ENCODE measurements at places on chromosomes 4 and X.
A peak's percentile ranks its signal among the peaks of the same experiment; 100 is the strongest.

DNA sequence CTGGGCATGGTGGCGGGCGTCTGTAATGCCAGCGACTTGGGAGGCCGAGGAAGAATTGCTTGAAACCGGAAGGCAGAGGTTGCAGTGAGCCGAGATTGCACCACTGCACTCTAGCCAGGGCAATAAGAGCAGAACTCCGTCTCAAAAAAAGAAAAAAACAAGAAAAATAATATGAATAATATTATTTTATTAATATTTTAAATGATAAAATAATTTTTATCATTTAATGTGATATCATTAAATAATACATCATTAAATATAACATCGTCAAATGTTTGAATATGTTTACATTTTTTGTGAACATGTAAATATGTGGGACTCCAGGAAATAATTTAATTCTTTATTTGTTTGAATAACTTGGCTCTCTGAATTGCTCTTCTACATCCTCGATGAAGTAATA lies 15.5 kb downstream of the UNC5C start:
- DNase-seq: no peak

DNA sequence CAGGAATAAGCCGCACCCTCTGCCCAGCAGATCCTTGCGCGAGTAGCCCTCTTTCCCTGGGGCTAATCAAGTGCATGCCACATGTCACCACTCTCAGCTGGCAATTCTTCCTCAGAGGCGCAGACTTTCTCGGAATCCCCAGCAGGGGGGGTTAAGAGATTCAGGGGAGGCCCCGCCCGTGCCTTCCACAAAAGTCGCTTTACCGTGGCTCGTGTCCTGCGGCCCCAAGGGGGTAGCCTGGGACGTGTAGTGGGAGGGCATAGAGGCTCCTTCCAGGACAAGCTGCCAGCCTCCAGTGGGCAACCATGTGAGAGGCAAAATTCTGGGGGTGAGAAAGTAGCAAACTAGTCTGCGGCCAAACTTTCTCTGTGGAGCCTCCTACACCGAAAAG lies 652 bp downstream of the SRPX start:
- no peak for DNase-seq

DNA sequence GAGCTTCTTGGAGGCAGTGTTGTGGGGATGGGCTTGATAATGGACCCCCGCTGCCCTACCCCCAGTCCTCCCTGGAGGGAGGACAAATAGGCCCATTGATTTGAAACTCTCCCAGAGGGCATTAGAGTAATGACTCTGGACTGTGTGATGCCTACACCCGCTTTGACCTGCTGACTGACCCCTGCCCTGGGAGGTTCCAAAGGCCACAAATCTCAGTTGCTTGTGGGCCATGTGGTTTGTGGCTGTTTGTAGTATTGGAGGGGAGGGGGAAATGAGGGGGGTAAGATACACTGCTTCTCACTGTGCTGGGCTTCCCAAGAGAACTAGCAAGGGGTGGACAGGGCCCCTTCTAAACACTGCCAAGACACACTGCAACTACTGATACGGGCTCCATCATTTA lies 27.6 kb upstream of the BCORL1 start:
- no peak for DNase-seq

DNA sequence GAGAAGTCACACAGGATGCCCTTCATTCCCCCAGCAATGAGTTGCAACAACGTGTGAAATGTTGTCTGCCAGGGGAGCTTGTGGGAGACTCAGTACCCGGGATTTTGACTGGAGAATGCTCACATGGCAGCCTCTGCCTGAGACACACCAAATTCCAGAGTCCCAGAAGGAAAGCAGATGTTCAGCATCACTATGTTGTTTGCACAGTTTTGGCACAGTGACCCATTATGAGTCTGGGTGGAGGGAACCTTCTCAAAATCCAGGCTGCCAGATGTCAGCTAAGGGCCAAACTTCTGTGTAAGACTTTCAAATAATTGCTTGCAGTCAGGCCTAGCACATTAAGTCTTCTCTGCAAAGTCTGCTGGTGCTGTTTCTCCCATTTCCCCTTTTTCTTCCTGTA lies 1029.7 kb upstream of the TENM3 start:
- DNase-seq: no peak

DNA sequence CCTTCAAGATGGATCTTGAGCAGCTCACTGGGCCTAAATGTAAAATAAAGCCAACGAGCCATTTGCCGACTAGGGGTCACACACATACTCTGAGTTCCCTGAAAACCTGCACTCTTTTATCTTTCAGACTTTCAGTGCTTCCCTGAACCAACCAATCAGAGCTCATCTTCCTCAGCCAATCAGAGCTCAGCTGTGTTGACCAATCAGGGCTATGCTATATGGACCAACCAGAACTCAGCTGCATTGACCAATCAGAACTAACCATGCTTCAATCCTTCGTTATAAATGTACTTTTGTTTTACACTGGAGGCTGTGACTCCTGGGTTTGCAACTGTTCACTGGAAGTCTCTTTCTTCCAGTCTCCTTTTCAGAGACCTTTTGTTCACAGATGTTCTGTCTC lies 19.3 kb downstream of the SLC25A53 start:
- DNase-seq: no peak

DNA sequence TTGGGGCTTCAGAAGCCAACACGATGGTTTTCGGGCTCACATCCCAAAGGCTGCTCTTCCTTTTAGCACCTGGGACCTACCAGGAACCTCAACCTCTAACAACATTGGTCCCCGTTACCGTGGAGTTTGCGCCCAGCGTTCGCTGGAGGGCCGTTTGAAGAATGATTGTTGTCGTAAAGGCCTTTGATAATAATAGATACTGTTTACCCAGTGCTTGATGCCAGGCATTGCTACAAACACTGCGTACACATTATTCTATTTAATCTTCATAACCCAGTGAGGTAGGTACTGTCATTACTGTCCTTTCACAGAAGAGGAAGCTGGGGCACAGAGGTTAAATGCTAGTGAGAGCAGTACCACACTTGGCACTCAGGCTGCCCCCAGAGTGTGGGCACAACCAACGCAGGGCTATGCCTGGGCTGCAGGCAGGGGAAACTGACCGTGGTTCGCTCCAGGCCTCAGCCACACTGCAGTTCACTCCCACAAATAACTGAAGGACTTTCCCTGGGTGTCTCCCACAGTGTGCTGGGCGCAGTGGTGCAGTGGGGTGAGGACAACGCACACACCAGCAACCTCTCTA lies 1.0 kb upstream of the ACSL1 start:
- no peak for DNase-seq

DNA sequence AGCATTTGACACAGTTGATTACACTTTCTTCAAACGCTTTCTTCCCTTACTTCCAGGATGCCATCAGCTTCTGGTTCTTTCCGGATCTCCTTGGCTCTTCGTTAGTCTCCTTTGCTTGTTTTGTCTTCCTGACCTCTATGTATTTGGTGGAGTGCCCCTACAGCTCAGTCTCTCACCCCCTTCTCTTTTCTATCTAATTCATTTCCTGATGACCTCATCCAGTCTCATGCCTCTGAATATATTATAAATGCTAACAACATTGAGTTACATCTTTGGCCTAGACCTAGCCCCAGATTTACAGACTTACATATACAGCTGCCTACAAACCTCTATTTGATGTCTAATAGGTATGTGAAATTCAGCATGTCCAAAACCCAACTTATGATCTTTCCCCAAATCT lies 16.5 kb upstream of the LEF1 start:
- no peak for DNase-seq

DNA sequence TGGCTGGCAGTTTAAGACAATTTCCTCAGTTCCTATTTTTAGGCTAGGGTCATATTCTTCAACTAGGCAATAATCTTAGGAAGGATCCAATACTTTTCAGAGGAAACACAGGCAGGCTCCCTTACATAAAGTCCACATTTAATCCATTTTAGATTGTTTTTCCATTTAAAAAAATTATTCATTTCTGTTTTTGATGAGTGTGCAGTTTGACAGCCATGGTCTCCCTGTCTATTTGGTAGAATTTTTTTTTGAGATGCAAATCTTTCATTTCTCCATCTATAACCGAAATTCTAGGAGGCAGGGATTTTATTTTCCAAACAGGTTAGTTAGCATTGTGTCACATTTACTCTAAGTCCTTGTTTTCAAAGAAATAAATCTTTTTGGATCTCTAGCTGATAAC lies 326.8 kb downstream of the PPP4R3C start:
- no peak for DNase-seq

- DNase-seq: no peak
Measured at GRCh38 chr4:61143461-61143860, 56.7 kb upstream of the ADGRL3 start.

- no peak for DNase-seq
Measured at GRCh38 chr4:42050516-42051249, 60.4 kb downstream of the SLC30A9 start.

- no peak for DNase-seq
Measured at GRCh38 chr4:181970366-181970765, 272.8 kb upstream of the TENM3 start.

- DNase-seq: no peak
Measured at GRCh38 chr4:99863804-99864203, 30.4 kb downstream of the LAMTOR3 start.

DNA sequence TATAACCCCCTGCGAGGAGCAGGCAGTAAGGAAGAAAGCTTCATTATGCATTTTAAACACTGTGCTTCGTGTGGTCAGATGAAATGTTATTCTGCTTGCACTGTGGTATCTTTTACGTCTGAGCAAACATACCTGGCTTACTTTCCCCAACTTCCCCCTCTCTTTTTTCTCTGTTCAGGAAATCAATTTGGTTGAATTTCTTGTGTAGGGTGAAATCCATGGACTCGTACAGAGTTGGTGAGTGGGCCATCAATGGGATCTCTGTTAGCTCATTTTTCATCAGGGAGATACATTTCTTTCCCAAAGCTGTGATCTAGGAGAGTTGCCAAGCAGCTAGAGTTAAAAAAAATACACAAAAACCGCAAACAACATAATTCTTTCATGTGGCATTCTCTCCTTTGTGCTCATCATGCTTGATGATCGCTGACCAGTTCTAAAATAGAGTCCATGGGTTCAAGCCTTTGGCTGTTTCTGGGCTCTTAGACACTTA lies 98.5 kb downstream of the FRAS1 start:
- DNase-seq: no peak

GRCh38 chr4:136424052-136424451 lies 1108.2 kb downstream of the PCDH18 start:
- no peak for DNase-seq

DNA sequence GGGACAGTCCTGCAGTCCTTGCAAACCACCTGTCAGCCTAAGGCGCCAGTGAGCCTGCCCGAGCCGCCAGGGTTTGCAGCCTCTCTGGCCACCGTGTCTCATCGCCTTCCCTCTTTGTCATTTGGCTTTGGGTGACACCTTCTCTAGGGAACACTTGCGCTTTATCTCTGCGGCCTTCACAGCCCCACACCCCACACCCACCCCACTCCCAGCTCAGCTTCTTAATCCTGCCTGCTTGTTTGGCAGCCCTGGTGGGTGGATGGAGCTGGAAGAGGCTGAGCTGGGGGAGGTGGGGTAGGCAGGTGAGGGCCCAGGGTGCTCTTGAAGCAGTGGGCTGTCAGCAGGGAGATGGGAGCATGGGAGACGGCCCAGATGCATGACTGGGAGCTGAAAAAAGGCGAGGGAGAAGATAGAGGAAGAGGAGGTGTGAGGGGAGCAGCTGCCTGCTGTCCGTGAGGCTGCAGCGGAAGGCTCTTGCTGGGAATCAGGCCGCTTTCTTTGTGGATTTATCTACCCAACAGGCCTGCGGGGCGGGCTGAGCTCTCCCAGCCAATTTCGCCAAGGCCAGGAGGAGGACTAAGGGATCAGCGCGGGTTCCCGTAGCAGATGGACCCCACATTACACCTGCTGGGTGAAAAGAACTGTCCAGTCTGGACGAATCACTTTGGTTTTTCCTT lies 97.5 kb upstream of the STOX2 start:
- no peak for DNase-seq

GRCh38 chr4:88007304-88008121 lies at the start of gene PKD2:
Gene PKD2, plus strand, starts transcription at chr4:88007635. Its CDS starts 99 bp downstream, at chr4:88007734.
- DNase-seq: peak; percentile 71

- DNase-seq: no peak
Measured at GRCh38 chr4:30460818-30461217, 259.4 kb upstream of the PCDH7 start.

- DNase-seq: no peak
Measured at GRCh38 chr4:83440148-83440814, 15.3 kb downstream of the HELQ start.

DNA sequence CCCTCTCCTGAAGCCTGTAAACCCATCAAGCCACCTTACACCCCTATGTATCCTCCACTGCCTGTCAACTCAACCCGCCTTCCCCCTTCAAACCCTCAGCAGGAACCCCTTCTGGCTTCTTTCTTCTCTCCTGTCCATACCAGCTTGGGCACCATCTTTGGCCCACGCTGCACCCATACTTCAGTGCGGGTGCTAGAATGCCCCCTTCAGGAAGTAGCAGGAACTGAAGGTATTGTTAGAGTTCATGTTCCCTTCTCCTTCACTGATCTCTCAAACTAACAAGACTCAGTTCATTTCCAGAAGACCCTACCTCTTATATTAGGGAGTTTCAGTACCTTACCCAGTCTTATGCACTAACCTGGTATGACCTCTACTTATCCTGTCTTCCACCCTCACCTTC lies 1.5 kb upstream of the UGT2B17 start:
- DNase-seq: no peak

- no peak for DNase-seq
Measured at GRCh38 chr4:5708449-5709206, at the start of gene EVC2. Gene EVC2, minus strand, starts transcription at chr4:5708559. Its CDS starts 46 bp downstream, at chr4:5708513.

DNA sequence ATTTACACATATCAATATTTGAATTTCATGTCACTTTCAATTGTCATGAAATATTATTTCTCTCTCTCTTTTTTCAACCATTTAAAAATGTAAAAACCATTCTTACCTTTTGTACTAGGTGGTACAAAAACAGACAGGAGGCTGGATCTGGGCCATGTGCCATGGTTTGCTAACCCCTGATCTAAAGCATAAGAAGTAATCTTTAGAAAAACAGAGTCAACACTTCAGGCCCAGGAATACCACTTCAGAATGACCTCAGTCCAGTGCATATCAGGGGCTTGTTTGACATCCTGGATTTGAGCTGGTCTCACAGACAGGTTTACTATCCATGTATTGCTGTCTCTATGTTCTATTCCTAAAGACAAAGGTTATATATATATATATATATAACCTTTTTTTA lies 102.5 kb downstream of the DCHS2 start:
- no peak for DNase-seq

DNA sequence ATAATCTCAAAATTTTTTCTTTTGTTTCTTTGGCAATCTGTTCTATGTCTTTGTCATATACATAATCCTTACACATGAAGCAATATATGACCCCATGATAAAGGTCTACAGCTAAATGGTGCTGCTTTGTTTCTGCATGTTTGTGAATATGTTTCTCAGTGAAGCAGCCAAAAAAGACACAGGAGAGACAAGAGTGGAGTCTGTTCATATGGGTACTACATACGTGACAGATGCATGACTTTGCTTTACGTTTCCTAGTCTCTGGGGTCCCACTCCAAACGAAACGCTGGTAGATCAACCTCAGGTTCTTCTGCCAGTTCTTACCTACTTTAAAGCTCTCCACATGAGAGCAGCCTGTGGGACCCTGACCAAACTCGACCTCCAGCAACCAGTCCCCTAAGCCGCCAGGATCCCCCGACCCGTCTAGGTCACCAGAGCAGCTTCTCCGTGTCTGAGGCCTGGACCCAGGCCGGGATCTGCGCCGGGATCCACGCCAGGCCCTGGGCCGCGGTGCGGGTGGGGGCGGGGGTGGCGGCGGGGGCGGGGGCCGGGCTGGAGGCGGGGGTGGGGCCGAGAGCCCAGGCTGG lies 1.5 kb downstream of the USP51 start:
- DNase-seq: no peak

Data from stimulated activated CD4-positive, alpha-beta T cell treated with anti-CD3 and anti-CD28 coated beads, Interleukin-2, amount 100 ng/mL, for 4 hours (primary cell).